ENCODE measurements at places on chromosomes 2 and 18.

- no peak for DNase-seq
These were observed 109.1 kb upstream of the CRIM1 start for GRCh38 chr2:36246320-36246990.

- no peak for DNase-seq
These were observed 30.8 kb downstream of the SESTD1 start for GRCh38 chr2:179233626-179234430.

DNA sequence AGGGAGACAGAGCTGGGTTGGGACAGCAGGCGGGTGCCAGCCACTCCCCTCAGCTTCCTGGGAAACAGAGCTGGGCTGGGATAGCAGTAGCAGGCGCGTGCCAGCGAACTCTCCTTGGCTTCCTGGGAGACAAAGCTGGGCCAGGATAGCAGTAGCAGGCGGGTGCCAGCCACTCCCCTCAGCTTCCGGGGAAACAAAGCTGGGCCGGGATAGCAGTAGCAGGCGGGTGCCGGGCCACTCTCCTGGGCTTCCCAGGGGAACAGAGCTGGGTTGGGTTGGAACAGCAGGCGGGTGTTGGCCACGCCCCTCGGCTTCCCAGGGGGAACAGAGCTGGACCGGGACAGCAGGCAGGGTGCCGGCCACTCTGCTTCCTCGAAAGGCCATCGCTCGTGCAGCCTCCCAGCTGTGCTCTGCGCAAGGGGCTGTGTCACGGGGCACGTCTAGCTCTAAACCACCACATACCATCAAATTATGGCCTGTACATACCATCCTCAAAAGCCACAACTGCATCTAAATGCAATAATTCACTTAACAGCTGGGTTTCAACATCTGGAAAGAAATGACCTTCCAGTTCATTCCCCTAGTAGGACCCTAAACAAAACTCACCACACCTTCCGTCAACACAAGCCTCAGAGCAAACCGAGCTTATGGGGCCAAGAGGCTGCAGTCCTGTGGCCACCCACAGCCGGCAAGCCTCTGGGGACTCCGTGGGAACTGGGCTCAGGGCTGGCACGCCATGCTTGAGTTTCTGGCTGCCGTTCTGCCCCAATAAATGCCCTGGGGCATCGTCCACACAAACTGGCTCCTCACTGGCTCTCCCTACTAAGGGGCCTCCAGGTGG, 228.3 kb downstream of the TWIST2 start:
- no peak for DNase-seq

GRCh38 chr2:23207871-23208270, 177.1 kb upstream of the KLHL29 start:
- DNase-seq, result no peak

DNA sequence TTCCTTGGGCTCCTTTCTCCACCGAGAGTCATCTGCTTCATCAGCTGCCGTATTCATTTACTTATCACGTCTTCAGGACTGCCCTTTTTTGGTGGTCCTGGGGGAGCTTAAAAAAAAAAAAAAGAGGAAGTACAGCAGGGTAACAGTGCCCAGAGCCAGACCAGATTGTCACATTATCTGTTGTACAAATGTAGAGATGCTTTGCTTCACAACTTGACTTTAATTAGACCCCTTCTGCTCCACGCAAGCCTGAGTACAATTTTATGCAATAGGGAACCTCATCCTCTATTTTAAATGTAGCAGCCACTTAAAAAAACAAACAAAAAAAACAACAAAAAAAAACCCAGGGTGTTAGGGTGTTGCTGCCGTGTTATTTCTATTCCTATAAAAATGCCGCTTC, 128.3 kb downstream of the PRPF40A start:
- no peak for DNase-seq

DNA sequence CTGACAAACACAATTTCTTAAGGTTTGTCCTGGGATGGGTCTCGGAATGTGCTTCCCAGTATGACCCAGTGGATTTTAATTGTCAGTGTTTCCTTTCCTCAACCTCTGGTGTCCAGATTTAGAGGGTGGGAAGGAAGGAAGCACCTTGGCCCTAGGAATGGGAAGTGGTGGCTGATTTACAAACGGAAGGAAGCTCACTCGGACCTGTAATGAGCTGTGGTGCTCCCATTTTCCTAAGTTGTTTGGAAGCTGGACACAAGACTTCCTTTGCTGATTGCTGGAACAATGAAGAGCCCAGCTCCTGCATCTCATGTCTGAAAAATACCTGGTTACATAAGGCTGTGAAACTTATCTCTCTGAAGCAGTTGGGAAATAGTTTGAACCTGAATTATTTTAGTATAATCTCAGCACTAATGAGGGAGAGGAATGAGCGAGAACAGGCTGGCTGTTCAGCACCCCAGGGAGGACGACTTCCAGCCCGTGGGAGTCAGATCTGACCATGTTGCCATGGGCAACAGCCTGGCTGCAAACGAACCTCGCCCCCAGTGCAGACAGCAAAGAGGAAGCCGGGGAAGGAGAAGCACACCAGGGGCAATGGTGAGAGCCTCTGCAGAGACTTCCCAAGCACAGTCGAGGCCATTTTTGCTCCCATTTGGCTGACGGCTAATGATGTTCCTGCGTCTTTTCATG, 74.4 kb upstream of the ASB18 start:
- no peak for DNase-seq

Measured in HS-27A (cell line).